Stimulated activated CD4-positive, alpha-beta T cell treated with anti-CD3 and anti-CD28 coated beads, Interleukin-1b, Interleukin-23, amount 100 ng/mL, for 1 hour (primary cell): ENCODE measurements at places on chromosomes 4 and X.

DNA sequence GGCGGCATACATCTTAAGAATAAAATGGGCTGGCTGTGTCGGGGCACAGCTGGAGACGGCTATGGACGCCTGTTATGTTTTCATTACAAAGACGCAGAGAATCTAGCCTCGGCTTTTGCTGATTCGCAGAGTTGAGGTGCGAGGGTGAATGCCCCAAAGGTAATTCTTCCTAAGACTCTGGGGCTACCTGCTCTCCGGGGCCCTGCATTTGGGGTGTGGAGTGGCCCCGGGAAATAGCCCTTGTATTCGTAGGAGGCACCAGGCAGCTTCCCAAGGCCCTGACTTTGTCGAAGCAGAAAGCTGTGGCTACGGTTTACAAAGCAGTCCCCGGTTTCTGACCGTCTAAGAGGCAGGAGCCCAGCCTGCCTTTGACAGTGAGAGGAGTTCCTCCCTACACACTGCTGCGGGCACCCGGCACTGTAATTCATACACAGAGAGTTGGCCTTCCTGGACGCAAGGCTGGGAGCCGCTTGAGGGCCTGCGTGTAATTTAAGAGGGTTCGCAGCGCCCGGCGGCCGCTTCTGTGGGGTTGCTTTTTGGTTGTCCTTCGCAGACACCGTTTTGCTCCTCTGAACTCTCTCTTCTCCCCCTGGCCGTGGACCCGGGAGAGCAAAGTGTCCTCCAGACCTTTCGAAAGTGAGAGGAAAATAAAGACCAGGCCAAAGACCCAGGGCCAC, 1.9 kb downstream of the SHOX start:
- DNase-seq: no peak

GRCh38 chr4:101307899-101308298, 39.4 kb downstream of the PPP3CA start:
- DNase-seq: no peak

DNA sequence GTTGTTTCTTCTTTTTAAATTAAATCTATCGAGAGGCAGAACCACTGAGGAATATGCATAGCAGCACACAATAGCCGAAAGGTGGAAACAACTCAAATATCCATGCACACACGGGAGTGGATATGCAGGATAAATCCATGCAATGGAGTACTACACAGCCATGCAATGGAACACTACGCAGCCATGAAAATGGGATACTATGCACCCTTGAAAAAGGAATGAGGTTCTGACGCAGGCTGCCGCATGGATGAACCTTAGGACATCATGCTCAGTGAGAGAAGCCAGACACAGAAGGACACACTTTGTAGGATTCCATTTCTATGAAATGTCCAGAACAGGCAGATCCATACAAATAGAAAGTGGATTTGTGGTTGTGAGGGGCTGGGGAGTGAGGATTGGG, 18.4 kb upstream of the P2RY8 start:
- no peak for DNase-seq

- DNase-seq: no peak
Observed at GRCh38 chrX:47568656-47569295, 7.8 kb downstream of the ARAF start.

- no peak for DNase-seq
Observed at GRCh38 chrX:154037754-154038153, 18.1 kb upstream of the IRAK1 start.

DNA sequence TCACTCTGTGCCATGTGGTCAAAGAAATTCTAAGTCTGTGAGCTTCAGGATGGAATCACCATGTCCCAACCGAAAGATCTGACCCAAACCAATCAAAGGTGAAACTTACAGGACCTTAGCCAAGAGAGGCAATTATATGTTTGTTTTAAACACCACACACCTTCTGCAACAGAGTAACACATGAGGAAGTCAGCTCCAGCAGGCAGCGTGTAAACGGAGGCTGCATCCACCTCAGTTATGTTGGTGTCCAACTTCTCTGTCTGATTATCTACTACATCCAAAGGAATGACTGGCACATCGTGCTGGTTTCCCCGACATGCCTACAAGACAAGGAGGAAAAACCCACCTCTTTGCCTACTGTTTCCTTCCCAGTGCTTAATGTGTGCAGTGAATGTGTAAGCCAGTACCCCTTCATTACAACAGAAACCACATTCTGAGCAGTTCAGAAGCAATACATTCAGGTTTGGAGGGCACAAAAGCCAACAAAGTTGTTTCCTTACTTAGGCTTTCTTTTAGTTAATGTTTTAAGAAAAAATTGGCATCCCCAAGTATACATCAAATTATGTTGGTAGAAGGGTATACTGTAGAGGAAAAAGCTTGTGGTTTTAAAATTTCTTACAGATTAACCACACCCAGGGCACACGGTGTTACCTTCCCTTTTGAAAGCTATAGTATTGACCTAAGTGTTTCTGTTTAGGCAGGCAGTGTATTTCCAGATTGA, 12.4 kb downstream of the CASP6 start:
- DNase-seq: no peak

GRCh38 chr4:5973033-5973432, 45.2 kb downstream of the C4orf50 start:
- no peak for DNase-seq

DNA sequence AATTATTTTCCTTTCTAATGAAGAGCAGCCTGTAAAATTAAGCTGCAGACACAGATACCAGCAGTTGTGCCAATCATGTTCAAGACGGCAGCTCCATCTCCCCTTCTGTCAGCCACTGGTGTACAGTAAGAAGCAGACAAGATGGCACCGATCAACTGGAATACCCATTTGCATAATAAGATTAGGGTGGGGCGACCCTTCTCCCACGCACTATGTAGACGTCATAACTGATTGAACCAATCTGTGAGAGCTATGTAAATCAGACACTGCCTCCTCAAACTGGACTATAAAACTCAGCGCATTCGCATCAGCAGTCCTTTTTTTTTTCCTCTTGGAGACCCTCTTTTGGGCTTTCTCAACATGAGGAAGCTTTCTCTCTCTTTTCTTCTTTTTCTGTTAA, 40.4 kb upstream of the INTS6L start:
- no peak for DNase-seq

- DNase-seq: no peak
Observed at GRCh38 chr4:177546745-177547144, 104.5 kb upstream of the AGA start.

GRCh38 chr4:176579226-176579625, 213.5 kb downstream of the VEGFC start:
- no peak for DNase-seq

GRCh38 chr4:121656269-121656641, 40.5 kb downstream of the ANXA5 start:
- no peak for DNase-seq

DNA sequence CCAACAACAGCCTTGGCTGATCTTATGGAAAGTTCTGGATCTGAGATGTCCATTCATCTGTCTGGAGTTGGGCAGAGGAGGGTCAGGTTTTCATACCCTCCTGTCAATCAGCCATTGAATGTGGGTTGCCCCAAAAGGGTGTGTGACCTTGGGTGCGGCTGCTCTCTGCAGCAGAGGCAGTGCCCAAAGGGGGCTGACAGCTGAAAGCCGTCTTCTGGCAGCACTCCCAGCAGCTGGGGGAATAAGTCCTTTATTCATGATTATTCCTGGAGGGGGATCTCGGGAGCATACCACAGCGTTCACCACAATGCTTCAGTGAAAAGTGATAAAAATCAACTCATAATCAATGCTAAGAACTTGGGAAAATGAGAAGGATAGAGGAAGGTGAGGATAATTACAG, 54.7 kb downstream of the OTC start:
- no peak for DNase-seq
